Left cardiac atrium (tissue), 4 donors: ENCODE measurements at places on chromosomes 4 and X.

DNA sequence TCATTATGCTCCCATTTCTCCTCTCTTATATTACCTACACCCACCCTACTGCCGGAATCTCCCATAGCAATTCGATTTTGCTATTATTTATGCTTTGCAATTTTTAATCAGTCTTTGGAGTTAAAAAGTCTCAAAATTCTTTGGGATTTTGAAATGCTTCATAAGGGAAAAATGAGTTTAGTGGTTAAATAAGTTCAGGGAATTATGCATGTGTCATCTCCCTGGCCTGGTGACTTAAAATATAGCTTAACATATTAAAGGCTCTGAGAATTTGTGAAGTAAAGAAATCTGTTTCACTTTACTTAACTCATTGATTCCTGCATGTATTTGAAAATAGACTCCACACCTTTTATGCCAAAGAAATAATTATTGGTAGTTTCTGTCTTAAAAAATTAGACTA lies 185.1 kb upstream of the DIPK2B start:
- no peak for DNase-seq

DNA sequence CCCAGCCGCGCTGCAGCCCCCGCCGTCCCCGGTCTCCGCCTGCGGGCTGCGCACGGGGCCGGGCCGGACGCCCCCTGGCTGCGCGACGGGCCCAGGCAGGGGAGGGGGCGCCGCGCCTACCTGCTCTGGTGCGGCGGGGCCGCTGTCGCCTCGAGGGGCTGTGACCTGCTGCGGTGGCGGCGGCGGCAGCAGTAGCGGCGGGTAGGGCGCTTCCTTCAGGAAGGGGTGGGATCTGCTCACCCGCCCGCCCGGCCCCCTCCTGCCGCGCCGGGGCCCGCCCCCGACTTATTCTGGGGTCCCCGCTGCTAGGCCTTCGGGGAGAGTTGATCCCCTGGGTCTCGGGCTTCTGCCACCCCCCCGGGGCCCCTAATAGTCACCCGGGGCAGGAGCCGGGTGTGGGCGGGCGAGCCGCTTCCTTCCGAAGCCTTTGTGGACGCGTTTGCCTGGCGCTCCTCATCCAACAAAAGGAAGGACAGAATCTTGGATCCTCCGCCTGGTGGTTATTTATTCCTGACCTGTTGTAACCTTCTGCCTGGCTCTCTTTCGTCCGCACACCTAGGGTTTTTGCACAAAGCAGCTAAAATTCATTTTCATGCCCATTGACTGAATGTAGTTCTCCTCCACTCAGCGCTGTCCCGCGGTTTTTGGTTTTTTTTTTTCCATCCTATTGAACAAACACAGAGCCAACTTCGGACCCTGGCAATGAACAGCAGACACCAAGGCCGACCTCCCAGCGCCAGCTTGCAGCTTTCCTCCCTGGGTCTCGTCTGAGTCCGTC lies at the start of gene TMEM150C:
Gene TMEM150C (minus strand): TSS at position 203 of the 778 bp plus-strand sequence. CDS start 57,331 bp downstream, outside the sequence.
- peak; percentile 53 for DNase-seq

GRCh38 chrX:118174516-118175098 lies 58.0 kb upstream of the KLHL13 start:
- no peak for DNase-seq

- DNase-seq: no peak
Observed at GRCh38 chr4:139816856-139817255, 151.2 kb downstream of the MGST2 start.

DNA sequence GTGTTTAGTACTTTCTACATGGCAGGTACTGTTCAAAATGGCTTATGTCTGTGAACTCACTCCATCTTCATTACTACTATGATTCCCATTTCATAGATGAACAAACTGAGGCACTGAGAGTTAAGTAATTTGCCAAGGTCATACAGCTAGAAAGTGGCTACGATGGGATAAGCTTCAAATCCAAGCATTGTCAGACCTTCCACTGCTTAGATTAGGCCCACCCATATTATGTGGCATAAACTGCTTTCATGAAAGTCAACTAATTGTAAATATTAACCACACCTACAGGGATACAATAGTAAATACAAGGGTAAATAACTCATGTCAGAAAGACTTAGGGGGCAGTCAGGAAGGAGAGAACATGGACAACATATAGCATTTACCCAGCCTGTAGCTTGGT lies 68.8 kb downstream of the SLITRK2 start:
- no peak for DNase-seq
